ENCODE measurements at places on chromosomes 13 and 19.

DNA sequence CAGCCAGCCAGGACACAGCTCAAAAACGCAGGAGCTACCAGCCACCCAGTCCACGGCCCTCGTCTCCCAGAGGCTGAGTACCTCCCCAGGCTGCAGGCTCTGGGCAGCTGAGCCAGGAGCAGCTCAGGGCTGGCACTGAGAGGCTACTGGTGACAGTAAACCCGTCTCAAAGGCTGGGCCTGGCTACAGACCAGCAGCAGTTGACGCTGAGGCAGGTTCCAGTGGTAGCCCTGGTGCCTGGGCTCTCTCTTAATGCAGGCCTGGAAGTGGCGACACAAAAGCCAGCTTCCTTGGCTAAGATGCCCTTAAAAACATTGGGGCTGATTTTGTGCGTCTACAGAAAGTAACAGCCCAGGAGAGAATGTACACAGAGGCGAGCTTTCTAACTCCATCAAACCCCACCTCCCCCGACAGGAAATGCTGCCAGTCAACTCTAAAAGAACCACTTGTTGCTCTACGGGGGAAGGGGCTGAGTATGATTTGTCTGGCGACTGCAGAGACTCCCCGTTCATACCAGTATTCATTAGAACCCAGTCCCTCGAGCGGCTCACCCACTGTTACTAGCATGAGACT lies 126.3 kb downstream of the STK24 start:
- DNase-seq: no peak

- no peak for DNase-seq
These were observed 165.4 kb downstream of the RGCC start for GRCh38 chr13:41622432-41623429.

GRCh38 chr13:53460796-53461195 lies 432.2 kb downstream of the OLFM4 start:
- no peak for DNase-seq

DNA sequence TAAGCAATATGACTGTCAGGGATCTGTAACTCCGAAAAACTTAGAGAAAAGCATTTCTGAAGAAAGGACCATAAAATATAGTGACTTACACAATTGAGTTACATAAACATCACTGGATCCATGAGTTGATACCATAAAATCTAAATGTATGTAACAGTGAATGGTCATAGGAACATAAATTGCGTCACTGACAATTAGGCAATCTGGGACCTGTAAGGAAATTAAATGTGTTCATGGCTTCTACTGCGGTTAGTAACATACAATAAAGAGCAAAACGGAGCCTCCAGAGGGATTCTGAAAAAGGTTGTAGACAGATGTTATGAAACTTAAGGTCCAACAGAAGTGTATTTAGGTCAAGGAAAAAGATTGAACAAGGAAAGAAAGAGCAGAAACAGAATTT lies 27.1 kb downstream of the POU4F1 start:
- no peak for DNase-seq

GRCh38 chr19:855142-855541 lies 3.0 kb downstream of the ELANE start:
- no peak for DNase-seq

- no peak for DNase-seq
These were observed 21.7 kb upstream of the KCTD4 start for GRCh38 chr13:45222516-45222915.

- DNase-seq: no peak
These were observed 38.4 kb downstream of the BRD4 start for GRCh38 chr19:15293781-15294491.

- DNase-seq: peak; percentile 85
These were observed 687 bp upstream of the CIRBP start for GRCh38 chr19:1268226-1269064.

- DNase-seq: no peak
These were observed 1.1 kb downstream of the COMP start for GRCh38 chr19:18789883-18790565.

GRCh38 chr19:38318660-38319059 lies 985 bp upstream of the KCNK6 start:
- peak; percentile 82 for DNase-seq

DNA sequence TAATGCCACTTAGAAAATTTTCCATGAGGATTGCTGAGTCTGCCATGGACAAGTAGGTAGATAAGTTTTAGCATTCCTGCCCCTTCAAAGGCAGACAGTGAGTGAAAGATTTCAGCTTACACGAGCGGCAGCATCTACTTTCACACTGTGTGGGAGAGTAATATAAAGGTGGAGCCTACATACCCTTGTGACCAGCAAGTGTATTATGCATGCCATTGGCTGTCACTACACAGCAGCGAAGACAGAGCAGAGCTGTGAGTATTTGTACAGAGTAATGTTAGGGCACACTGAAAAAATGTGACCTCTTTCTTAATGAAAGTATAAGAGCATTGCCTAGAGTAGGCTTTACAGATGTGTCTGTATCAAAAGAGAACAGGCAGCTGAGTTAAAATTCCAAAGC lies 14.0 kb downstream of the SLITRK6 start:
- DNase-seq: no peak

DNA sequence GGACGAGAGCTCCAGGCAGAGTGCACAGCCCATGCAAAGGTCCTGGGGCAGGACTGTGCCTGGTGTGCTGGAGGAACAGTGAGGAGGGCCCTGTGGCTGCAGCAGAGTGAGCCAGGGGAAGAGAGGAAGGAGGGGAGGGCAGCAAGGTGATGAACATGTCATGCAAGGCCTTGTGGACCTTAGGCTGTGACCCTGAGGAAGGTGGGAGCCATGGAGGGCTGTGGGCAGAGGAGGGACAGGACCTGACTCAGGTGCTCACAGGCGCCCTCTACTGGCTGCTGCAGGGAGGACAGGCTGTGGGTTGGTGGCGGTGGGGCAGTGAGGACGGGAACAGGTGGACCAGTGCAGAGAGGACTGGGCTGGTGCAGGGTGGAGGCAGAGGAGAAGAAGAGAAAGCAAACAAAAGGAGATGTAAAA lies 170.3 kb downstream of the PTPRS start:
- DNase-seq: no peak

DNA sequence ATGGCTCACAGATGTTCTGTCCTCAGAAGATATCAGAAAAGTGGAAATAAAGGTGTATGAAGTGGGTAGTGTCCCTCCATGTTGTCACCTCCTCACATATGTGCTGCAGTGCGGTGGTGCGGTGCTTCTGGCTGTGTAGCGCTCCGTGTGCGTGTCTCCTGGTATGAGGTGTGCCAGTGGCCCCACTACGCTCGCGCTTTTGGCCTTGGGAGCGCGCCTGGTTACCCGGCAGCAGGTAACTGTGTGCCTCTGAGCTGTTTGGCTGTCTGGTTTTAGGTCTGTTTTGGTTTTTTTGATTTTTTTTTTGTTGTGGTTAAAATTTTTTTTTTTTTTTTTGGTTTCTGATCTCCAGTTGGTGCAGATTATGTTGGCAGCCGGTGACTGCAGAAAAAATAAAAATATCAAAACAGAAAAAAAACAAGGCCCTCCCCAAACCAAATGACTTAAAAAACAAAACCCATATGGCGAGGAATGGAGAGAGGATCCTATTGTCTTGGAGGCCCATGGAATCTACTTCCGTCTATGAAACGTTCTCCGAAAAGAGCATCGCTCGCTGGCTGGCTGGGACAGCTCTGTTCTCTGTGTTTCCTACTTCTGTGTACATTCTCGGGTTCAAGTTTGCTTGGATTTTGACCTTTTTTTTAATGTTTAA lies 7.9 kb downstream of the HNRNPL start:
- DNase-seq: no peak
